ENCODE measurements at places on chromosomes 4 and X.

DNA sequence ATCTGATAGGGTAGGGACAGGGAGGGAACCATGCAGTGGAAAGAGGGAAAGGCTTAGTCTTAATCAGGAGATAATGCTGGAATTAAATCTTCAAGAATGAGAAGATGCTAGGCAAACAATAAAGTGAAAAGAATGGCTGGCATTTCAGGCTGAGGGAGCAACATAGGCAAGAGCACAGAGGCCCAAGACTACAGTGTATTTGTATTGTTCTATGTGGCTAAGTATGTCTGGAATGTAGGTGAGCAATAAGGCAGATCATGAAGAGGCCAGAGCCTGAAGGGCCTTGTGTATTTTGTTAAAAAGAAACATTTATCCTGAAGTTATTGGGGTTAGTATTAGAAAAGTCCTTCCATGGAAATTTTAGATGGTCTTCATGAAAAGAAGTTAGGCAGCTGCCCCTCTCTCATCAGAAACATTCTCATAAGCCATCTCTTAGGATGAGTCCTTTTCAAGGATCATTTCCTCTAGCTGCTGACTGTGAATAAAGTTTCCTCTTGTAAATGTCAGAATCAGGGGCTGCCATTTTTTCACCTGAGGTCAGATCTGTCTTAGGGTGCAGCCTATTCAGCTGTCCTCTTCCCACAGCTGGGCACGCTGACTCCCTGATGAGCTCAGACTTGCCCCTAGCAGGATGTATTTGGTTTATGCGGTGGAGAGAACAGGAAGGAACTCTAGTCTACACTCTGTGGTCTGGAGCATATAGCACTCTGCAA lies 46.3 kb downstream of the ATP10D start:
- peak; percentile 63 for DNase-seq

DNA sequence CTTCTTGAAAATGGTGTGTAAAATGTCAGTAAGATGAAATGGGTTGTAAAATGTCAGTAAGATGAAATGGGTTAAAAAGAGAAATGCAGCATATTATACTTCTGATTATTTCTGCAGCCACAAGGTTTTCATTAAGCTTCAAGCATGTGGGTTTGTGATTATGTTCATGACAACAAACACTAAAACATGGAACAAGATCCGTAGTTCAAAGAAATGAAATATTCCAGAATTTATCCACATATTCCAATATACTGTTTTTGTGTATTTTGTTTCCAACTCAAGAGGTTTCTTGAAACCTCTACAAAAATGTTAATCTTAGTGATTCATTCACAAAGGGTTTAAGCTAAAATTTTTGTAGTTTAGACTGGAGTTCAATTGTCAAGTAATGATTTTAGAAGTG lies 84.0 kb downstream of the ADAMTS3 start:
- DNase-seq, result no peak

DNA sequence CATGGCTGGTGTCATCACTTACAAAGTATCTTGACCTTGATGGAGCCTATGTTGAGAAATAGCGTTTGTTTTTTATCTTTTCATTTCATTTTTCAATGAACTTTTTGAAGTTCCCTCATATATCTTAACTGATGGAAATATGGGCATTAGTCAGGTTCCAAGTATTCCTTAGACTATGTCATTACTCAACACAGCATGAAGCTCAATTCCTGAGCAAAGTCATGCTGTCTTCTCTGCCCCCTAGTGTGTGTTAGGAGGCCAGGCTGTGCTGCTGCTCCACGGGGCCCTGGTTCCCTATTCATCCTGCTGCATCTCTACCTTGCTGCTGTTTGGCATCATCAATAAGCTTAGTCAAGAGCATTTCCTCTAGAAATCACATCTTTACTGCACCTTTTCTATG lies 40.9 kb downstream of the GPR143 start:
- no peak for DNase-seq

DNA sequence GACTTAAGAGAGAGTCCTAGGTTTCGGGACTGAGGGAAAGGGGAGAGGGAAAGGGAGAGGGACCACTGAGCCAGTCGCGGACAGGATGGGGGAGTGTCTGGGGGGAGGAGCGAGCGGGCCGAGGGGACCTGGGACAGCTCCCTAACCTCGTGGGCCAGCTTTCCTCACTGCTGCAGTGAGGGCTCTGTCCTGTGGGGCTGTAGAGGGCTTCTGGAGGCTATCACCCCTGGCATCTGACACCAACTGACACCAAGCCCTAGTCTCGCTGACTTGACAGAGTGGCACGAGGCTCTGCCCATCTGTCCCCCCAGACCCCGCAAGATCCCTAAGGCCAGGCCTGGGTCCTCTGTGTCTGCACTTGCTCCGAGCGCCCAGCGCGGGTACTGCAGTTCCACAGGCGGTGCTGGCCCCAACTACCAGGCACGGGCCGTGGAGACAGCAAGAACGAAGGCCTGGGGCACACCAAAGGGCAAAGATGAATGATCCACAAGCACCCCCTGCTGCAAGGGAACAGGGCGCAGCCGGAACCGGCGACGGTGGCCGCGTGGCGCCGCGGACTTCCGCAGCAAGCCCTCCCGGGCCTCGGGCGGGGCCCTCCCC lies 465 bp downstream of the HAUS7 start:
- no peak for DNase-seq

- peak; percentile 49 for DNase-seq
Measured at GRCh38 chrX:129744861-129745321, 6.1 kb downstream of the XPNPEP2 start.

- DNase-seq, result no peak
Measured at GRCh38 chr4:27602172-27602571, 741.5 kb downstream of the STIM2 start.

- no peak for DNase-seq
Measured at GRCh38 chr4:44425614-44426208, 22.9 kb downstream of the KCTD8 start.

- peak; percentile 31 for DNase-seq
Measured at GRCh38 chr4:48058617-48059530, 42.3 kb downstream of the NIPAL1 start.

GRCh38 chr4:140870427-140870826 lies 114.2 kb upstream of the TBC1D9 start:
- no peak for DNase-seq

DNA sequence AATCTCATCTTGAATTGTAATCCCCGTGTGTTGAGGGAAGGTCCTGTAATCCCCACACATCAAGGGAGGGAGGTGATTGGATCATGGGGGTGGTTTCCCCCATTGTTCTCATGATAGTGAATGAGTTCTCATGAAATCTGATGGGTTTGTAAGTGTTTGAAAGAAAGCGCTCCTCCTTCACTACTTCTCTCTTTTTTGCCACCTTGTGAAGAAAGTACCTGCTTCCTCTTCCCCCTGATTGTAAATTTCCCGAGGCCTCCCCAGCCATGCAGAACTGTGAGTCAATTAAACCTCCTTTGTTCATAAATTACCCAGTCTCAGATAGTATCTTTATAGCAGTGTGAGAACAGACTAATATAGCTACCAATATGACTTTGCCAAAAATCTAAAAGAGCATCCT lies 41.1 kb downstream of the GBA3 start:
- no peak for DNase-seq

DNA sequence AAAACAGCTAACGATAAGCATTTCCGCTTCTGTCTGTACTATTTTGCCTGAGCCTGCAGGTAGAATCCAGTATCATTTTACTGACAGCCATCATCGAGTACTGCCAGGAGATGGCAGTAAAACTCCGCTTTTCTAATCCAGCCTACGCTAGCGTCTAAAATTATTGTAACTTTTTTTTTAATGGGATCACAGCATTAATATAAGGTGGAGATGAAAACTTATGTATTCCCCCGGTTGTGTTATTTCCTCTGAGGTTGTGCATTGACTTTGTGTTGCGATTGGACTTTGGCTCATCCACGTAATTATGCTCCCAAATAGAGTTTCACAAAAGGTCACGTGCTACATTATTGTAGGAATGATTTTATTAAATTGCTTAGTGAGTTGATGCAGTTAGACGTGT lies 248.1 kb downstream of the C4orf33 start:
- no peak for DNase-seq

GRCh38 chr4:177937041-177937440 lies 494.8 kb upstream of the AGA start:
- DNase-seq, result no peak

DNA sequence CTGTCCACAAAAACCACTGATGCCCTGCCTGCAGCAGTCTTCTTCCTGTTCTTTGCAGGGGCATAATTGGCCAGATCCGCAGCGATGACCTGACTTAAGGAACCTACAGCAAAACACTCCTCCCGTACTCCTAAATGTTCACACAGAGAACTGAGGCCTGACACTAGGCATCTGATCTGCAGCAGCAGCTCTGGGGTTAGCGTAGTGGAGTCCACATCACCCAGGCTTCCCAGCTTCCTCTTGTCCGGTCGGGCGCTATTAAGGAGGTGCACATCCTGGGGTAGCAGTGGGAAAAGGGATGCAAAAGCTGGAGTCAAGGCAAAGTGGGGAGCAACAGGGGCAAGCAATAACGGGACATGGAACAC lies 758 bp downstream of the SCFD2 start:
- DNase-seq, result peak; percentile 32

DNA sequence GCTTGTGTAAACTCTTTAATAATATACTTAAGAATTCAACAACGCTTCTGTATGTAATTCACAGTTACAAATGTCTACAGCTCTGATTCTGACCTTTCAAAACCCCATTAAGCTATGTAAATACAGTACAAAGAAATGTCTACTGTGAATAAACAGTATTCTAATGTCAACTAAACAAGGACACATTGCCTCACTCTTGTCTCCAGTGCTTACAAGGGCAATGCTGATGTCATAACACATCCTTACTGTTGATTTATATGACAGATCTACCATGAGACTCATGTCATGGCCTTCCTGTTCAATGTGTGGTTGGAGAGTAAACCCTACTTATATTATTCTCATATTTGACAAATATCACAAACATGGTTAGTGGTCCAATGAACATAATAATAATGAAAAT lies 256.1 kb upstream of the ADGRL3 start:
- DNase-seq, result no peak

DNA sequence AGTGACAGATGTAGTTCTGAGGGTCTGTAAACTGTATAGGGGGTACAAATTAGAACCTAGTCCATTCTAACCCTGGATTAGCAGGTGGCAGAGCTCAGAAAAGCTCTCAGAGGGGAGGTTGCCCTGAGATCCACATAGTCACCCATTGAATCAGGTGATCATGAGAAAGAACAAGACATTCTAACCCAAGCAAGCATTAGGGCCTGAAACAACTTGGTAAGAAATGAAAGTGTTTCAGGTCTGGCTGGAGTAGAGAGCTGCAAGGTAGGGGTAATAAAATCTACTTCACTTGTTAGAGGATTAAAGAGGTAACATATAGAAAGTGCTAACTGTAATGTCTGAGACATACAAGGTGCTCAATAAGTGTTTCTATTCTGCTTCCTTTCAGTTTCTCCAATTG lies 8.8 kb upstream of the BMP2K start:
- no peak for DNase-seq

DNA sequence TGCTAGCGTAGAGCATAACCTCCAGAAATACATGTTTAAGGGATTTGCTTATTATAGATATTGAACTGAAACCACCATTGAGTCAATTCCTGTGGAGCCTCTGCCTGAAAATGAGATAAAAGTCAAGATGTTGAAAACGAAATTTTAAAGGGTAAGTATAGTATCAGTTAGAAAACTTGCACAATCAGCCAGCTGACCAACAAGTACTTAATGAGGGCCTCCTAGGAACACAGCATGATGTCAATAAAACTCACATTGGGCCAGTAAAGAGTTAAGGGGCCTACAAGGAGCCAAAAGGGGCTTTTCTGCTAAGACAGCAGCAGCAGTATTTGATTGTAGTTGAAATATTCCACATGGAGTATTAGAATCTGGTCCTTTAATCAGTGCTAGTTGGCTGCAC lies 314.1 kb upstream of the PPARGC1A start:
- no peak for DNase-seq

- DNase-seq, result no peak
Measured at GRCh38 chr4:106033469-106033868, 138.2 kb downstream of the NPNT start.

DNA sequence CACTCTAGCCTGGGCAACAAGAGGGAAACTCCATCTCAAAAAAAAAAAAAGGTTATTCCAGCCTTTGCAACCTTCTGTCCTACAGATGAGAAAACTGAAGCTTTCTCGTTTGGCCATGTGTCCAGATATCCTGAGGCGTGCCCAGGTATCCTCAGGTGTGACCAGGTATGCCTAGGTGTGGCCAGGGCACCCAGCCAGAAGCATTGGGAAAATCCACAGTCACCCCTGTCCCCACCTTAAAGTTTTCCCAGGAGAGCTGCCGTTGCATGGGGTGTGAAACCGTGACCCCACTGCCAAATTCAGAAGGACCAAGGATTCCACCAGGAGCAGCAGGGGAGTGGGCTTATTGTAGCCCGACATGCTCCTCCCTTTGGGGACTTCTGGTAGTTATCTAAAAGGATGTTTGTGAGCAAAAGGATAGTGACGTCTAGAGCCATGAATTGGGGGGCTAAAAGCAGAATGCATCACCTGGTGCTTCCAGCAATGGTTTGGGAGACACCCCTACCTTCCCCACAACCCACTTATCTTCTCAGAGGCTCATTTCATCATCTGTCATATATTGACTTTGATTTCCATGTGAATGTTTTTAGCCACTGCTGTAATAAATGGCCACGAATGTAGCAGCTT lies 4.0 kb upstream of the DHRSX start:
- no peak for DNase-seq

GRCh38 chr4:8205749-8206611 lies 6.9 kb downstream of the SH3TC1 start:
- DNase-seq, result no peak

- DNase-seq, result no peak
Measured at GRCh38 chr4:113873508-113873907, 105.9 kb downstream of the ARSJ start.

DNA sequence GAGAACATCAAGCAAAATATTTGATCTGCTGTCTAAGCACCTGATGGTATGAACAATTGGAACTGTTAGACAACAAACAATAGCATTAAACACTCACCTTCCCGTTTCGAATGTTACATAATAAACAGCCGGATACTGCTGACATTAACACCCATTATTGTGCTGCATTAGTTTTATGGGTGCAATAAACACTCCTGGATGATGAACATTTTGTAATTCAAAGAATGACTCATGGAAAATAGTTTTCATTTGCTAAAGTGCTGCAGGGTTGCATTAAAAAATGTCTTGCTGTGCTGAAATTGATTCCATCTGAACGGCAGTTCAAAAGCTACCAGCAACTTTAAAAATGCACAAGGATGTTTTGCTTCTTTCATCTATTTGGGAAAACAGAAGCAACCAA lies 100.8 kb upstream of the SORBS2 start:
- DNase-seq, result no peak

DNA sequence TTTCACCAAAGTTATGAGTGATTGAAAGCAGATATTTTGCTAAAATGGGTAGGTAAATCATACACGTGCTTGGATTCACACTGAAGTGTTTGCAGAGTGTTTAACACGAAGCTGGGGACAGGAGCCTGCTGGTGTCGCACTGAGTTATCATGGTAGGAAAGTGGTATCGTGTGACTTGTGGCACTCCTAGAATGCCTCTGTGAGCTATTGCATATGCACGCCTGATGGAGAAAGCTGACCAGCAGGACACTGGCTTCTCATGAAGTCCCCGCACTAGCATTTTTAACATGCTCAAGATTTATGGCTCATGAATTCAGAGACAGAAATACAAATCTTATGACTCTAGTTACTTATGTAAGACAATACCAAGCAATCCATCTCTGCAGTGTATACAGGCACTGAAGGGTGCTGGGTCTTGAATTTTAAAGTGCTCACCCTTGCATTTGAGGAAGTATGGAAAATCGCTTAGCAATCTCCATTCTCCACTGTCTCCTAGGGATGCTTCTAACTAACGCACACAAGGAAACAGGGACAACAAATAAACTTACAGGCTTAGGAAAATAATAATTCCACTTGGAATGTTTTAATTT lies 19.8 kb downstream of the VCX3B start:
- DNase-seq, result no peak
